COR-L47 (cell line): ENCODE measurements at places on chromosomes 5 and 9.

- DNase-seq: no peak
Observed at GRCh38 chr9:18718932-18719331, 245.0 kb downstream of the ADAMTSL1 start.

DNA sequence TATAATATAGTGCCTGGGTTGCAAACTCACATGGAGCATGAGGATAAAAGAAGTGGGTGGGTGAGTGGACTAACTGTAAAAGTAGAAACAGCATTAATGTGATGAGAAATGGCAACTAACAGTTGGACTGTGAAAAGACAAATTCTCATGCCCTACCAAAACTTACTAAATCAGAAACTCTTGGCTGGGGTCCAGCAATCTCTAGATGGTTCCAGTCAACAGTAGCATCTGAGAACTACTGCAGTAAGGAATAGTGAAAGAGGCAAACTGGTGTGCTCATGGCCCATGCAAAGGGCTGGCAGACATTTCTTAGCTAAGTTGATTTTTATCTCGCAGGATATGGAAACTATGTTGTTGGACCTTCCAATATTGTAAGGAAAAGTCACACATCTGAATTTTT lies 150.3 kb downstream of the PIK3R1 start:
- no peak for DNase-seq

GRCh38 chr5:157575381-157576020 lies at the start of gene ADAM19:
Gene ADAM19, minus strand, starts transcription at chr5:157575775. Its CDS starts 79 bp downstream, at chr5:157575696.
- DNase-seq: no peak

- no peak for DNase-seq
Observed at GRCh38 chr5:32989815-32990214, 278.7 kb downstream of the NPR3 start.

GRCh38 chr9:123378025-123378424 lies 22.0 kb downstream of the CRB2 start:
- no peak for DNase-seq

DNA sequence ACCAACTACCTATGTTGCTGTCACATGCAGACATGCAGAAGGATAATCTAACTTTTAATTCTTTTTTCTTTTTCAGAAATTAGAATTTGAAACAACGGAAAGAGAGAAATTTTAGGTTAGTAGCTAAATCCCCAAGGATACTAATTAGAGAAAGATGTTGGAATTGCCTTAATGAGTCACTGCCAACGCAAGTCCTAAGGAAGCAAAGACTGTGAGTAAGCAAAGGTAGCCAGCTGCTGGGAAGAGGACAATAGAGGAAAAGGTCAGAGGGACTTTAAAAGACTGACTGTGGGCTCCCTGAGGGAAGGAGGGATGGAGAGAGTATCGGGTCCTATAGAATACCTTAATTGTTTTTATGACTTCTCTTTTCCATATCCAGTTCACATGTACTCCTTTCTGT lies 461.9 kb upstream of the PAPPA start:
- DNase-seq: no peak

GRCh38 chr5:2378976-2379375 lies 372.5 kb downstream of the IRX2 start:
- DNase-seq: no peak

DNA sequence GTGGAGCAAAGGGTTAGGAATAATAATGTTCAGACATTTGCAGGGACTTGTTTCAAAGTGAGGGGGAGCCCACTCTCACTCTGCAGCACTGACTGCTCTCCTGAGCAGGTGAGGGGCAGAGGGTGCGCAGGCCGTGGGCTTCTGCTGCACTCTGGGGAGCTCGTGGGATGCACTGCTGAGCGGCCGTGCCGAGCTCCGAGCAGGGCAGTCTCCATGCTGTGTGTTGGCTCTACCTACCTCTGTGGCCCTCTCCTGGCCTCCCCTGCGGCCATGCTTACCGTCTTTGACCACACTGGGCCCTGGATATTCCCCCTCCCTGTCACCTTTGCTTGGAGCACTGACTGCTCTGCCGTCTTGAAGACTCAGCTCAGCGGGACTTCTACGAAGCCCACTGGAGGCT lies 33.7 kb downstream of the CRB2 start:
- no peak for DNase-seq

- no peak for DNase-seq
Observed at GRCh38 chr9:112029921-112030444, 133.4 kb downstream of the UGCG start.

DNA sequence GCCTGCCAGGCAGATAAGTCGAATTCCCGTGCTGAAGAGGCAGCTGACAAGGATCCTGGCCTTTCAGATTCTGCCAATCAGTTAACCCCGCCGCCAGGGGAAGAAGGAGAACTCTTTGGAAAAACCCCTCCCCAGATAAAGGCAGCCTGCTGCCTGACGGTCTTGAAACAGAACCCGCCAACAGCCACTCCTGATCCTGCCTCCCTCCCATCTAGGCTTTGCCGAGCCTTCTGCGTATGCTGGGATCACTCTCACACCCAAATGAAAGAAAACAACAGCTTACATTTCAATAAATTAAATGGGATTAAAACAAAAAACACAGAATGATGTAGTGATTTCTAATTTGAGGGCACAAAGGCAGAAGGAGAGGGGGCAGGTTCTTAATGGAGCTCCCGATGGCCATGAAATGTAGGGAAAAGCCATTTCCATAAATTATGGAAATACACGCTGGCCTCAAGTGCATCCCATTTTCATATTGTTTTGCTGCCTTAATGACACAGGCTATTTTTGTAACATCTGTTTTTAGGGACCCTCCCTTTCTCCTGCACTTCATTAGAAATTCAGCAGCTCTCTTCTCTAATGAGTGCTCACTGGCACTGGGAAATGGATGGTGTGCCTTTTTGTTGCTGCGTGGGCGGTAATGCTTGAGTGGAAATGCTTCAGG lies 319.1 kb downstream of the MED10 start:
- no peak for DNase-seq

GRCh38 chr9:129697656-129698253 lies 32.3 kb downstream of the PRRX2 start:
- DNase-seq: no peak

- DNase-seq: no peak
Observed at GRCh38 chr9:100222674-100223073, 123.6 kb downstream of the INVS start.

DNA sequence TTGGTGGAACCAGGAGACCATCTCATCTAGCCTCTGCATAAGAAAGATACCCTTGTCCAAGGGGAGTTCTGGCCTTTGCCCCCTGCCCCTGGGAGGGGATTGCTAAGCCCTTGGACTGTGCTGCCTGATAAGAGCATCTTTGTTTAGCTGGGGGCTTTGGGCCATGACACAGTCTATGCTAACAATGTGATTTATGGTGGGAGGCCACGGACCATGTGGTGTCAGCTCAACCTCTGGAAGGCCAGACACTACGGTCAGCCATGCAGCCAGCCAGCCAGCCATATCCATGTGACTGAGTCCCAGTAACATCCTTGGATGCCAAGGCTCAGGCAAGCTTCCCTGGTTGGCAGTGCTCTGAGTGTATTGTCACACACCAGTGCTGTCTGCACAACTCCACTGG lies 244.4 kb downstream of the FSTL4 start:
- DNase-seq: no peak

- DNase-seq: no peak
Observed at GRCh38 chr5:126659805-126660482, 59.2 kb downstream of the PHAX start.

- DNase-seq: no peak
Observed at GRCh38 chr5:52468976-52469375, 318.7 kb upstream of the ITGA1 start.
